Adrenal gland (tissue), 19 donors: ENCODE measurements at places on chromosomes 16 and 17. TPM values are rescaled to one million over a fixed set of nuclear protein-coding genes. Genes with fewer than 3 reads are reported as not detected.

TANC2 gene
- 50.7 TPM for total RNA-seq

DNA sequence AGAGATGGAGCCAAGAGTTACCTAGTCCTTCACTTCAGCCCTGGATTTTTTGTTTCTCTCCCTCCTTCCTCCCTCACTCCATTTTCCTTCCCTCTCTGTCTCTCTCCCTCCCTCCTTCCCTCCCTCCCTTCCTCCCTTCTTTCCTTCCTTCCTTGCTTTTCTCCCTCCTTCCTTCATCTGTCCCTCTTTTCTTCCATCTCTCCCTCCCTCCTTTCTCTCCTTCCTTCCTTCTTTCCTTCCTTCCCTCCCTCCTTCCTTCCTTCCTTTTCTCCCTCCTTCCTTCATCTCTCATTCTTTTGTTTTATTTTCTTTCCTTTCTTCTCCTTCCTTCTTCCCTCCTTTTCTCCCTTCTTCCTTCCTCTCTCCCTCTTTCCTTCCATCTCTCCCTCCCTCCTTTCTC is 283.5 kb downstream of the MAF start:
- DNase-seq = no peak

LRRC36 gene
- total RNA-seq = not detected

DNA sequence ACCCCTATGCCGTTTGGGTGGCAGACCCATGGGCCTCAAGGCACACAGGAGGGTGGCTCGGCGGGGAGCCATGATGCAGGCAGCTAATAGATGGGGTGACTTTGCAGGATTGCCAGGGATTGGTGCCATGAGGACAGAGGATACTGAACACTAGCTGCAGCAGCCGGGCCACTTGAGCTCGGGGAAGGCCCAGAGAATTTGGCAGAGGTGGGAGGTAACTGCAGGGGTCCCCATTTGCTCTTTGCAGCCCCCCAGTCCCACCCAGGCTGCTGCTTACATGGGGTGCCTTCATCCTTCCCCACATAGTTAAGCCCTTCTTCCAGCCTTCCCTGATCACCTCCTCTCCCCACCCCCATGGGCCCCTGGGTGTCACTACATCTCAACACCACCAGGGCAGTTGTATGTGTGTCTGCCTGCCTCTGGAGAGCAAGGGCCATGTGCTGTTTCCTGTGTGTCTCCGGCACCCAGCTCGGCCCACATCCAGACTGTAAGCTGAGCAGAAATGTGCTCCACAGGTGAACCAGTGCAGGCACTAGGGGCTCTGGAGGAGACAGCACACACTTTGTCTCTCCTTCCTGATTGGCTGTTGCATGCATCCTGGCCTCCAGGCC is 52.0 kb downstream of the SREBF1 start:
- DNase-seq = no peak

GRCh38 chr16:51154271-51155171 is 3.5 kb upstream of the SALL1 start:
- DNase-seq = no peak

DNA sequence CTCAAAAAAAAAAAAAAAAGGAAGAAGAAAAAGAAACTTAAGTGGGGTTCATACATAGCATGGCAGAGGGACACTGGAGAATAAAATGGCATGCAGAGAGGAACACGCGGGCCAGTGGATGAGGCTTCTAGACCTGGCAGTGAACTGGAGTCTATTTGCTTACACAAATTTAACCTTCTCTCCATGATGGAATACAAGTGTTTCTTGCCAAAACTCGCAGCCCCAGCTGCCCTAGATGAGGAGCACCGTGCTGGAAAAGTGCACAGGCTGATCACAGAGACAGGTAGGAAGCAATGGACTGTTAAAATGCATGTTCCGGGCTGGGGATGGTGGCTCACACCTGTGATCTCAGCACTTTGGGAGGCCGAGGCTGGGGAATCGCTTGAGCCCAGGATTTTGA is 9.3 kb downstream of the SSTR2 start:
- no peak for DNase-seq

NPIPB9 gene
- 1.3 TPM for total RNA-seq

ITGAD gene
- 0.04 TPM for total RNA-seq

- peak; percentile 70 for DNase-seq
These were observed 11.0 kb downstream of the ALDH3A2 start for GRCh38 chr17:19659366-19660177.

DNA sequence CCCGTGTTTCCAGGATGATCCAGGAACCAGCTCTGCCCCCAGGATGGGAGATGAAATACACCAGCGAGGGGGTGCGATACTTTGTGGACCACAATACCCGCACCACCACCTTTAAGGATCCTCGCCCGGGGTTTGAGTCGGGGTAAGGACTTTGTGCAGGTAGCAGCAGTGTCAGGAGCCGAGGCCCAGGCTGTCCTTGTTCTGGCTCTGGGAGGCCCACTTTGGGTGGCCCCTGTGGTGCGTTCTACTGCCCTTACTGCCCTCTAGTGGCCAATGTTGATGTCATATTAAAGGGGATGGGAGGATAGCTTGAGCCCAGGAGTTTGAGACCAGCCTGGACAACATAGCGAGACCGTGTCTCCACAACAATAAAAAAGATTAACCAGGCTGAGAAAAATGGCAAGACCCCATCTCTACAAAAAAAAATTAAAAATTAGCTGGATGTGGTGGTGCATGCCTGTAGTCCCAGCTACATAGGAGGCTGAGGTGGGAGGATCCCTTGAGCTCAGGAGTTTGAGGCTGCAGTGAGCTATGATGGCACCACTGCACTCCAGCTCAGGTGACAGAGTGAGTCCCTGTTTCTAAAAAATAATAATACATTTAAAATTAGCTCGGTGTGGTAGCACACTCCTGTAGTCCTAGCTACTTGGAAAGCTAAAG is 20.9 kb upstream of the CLEC18A start:
- DNase-seq = peak; percentile 71

DNA sequence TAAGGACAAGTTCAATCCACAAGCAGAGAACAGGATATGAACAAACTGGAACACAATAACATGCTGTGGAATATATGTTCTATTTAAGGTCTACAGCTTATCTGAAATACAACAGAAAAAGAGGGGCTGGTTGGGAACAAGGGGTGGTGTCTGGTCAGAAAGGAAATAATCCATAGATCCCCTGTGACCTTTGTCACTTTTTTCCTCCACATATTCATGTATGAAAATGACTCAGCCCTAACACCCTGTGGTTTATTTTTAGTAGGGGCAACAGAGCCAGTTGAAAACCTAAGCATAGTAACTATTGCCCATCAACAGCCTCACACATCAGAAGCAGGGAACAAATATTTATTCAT is 12.3 kb upstream of the SPAG9 start:
- no peak for DNase-seq

GRCh38 chr17:58507123-58507634 is 7.3 kb downstream of the MTMR4 start:
- peak; percentile 65 for DNase-seq

TM4SF5 gene
- not detected for total RNA-seq

KCNG4 gene
- total RNA-seq = not detected

TMED6 gene
- total RNA-seq = not detected

KRT31 gene
- total RNA-seq = not detected

- DNase-seq = peak; percentile 60
These were observed 35.3 kb upstream of the HELZ start for GRCh38 chr17:67280279-67280678.

CDRT15 gene
- total RNA-seq = not detected

SLFN12 gene
- total RNA-seq = 11.3 TPM

JPH3 gene
- 0.66 TPM for total RNA-seq

CAPNS2 gene
- total RNA-seq = not detected

- DNase-seq = no peak
These were observed 129.1 kb upstream of the HS3ST2 start for GRCh38 chr16:22684574-22685458.

- no peak for DNase-seq
These were observed 54.2 kb upstream of the MAP3K14 start for GRCh38 chr17:45370949-45371413.

IRX3 gene
- 12.9 TPM for total RNA-seq

PLLP gene
- 2.1 TPM for total RNA-seq

GRCh38 chr17:68768804-68769203 is 167.6 kb upstream of the FAM20A start:
- DNase-seq = no peak

DNA sequence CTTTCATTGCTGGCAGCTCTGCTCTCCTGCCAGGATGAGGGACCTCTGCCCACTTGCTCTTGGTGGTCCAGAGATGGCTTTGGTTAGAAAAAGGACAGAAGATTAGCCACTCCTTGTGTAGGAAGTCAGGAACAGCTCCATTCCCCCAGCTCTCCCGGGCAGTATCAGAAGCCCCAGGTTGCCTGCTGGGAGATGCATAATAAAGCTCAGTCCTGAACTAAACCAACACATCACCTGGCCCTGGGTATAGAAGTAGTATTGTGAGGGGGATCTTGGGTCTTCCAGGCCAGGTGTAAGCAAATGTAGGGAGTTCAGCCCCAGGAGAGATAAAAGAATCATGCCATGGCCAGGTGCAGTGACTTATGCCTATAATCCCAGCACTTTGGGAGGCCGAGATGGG is 52.4 kb downstream of the NEUROD2 start:
- no peak for DNase-seq

FLII gene
- 313 TPM for total RNA-seq

DNA sequence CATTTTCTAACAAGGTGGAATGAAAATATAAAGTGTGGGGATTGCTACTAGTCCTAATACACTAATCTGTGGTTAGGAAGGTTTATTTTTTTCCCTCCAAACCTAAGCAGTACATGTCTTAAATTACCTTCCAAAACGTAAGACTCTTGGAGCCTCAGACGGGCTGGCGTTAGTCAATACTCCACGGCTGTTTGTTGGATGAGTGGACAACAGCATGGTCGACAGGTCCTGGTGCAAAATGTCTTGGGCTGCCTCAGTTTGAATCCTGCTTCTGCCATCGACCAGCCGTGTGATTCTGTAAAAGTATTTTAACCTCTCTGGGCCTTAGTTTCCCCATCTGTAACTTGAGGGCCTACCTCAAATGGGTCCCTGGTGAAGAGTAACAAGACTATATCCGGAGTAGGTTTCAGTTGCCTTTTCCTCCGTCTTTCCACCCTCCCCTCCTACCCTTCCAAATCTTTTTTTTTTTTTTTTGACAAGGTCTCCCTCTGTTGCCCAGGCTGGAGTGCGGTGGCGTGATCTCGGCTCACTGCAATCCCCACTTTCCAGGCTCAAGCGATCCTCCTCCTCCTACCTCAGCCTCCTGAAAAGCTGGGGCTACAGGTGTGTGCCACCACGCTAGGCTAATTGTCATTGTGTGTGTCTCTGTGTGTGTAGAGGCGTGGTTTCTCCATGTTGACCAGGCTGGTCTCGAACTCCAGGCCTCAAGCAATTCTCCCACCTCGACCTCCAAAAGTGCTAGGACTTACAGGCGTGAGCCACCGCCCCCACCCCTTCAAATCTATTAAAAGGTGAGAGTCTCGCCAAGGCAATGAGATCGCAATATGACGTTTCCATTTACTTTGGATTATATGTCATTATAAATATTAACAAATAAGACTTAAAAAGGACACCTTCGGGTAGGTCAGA is 5.8 kb downstream of the SCGB1C2 start:
- DNase-seq = peak; percentile 56

DNA sequence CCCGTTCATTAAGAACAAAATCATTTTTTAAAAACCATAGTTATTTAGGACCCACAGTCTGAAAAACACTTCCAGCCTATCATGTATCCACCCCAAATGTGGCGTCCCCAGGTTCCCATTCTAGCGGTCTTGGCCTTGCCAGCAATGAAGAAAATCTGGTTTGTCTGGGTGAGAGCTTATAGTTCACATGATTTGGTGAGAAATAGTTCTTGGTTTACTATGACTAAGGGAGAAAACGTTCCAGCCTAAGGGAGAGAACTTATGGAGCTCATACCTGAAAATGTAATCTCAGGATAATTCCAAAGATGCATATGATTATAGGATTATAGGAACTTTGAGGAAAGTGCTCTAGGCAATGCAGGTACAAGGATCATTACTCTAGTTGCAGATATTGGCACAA is 4.8 kb downstream of the MARVELD3 start:
- DNase-seq = no peak

- no peak for DNase-seq
These were observed 52.4 kb upstream of the CDH3 start for GRCh38 chr16:68592466-68593337.

DNA sequence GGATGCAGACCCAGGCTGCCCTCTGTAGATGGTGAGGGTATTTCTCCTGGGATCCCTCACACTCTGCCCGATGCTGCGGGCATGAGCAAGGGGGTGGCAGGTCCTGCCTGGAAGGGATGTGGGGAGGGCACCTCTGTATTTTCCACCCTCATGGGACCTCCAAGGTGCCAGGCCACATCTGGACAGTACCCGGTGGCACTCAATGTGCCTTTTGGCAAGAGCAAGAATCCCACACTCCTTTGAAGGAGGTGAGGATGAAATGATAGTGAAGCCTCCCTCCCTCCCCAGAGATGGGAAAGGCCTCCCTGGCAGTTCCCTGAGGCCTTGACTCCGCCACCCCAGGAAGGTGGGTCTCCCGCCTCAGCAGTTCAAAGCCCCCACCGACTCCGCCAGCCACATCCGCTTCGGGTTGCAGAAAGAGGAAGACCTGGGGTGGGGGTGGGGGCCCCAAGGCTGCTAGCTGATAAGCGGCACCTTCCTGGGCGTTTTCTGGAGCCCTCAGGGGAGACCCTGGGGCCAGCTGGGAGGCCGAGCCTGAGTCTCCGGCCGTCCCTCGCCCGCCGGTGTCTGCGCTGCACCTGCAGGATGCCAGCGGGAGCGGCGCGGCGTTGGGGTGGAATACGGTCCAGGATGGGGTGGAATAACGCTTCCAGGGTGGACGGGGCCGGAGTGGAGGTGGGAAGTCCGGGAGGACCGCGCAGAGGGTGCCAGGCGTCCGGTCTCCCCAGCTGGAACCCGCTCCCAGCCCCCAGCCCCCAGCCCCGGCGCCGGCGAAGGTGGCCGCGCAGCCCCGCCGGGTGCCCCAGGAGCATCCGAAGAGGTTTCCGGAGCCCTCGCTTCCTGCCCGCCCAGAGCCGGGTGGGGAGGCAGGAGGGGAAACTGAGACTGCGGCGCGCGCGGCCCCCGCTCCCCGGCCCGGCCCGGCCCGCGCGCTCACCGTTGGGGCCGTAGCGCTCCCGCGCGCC is 718 bp downstream of the ATP2A3 start:
- DNase-seq = no peak

MEIOB gene
- 0.23 TPM for total RNA-seq

DNA sequence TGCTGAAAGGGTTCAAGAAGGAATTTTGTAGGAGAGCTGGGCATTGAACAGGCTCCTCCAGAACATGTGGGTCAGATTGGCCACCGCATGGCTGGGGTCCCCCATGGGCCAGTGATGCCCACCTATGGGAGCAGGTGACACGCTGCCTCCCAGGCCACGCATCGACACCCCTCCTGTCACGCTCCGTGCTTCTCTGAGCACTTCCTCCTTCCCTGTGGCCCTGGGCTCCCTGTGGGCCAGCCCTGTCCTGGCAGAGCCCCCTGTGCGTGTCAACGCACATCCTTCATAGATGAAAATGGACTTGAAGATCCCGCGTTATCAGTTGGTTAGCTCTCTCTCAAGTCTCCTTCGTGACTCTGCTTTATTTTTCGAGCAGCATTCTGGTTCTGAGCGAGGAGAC is 160.3 kb downstream of the RPTOR start:
- no peak for DNase-seq

GRCh38 chr16:66446737-66447136 is 19.6 kb downstream of the BEAN1 start:
- no peak for DNase-seq

CYB5B gene
- 763 TPM for total RNA-seq
